Stimulated activated CD4-positive, alpha-beta T cell treated with anti-CD3 and anti-CD28 coated beads, Interleukin-12 subunit alpha, Interleukin-12 subunit beta, amount 100 ng/mL, for 4 hours (primary cell): ENCODE measurements at places on chromosomes 16 and 17.

- no peak for DNase-seq
Observed at GRCh38 chr16:30104492-30104891, 8.5 kb upstream of the YPEL3 start.

DNA sequence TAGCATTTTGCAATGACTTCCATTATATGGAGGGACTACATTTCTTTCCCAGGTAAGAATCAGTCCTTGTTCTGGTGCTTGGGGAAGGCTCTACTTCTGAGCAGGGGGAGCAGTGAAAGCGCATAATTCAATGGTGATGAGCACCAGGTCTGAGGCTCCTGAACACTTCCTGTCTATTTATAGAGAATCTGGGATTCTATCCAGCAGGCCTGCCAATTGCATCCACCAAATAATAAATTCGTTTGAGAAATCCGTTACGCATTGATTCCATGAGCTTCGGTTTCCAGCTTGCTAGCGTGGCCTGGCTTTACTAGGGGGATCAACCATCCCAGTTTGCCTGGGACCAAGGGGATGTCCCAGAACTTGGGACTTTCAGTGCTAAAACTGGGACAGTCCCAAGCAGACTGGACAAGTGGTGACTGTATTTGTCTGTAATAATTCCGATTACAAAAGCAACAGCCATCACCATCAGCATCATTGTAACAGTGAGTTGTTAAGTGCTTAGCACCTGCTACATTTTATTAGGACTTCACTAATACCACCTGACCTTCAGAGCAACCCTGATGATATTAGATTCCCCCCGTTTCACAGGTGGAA lies 349.9 kb downstream of the MAF start:
- no peak for DNase-seq

GRCh38 chr16:27892879-27893278 lies 170.6 kb downstream of the GSG1L start:
- no peak for DNase-seq

DNA sequence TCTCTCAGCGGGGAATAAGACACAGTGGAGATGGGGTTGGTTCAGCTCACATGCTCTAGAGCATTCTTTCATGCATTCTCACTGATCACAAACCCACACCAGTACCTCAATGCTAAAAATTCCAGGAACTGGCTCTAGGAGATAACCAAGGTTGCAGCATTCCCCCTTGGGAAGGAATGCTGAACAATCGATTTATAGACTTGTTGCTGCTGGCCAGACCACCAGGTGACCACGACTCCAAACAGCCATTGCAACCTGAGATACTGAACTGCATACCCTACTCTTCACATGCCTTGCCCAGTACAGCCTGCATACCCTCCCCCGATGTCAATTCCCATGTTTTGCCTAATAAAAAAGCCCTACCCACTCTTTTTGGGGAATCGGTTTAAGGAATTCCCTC lies 75.1 kb upstream of the GPRC5B start:
- DNase-seq = no peak

DNA sequence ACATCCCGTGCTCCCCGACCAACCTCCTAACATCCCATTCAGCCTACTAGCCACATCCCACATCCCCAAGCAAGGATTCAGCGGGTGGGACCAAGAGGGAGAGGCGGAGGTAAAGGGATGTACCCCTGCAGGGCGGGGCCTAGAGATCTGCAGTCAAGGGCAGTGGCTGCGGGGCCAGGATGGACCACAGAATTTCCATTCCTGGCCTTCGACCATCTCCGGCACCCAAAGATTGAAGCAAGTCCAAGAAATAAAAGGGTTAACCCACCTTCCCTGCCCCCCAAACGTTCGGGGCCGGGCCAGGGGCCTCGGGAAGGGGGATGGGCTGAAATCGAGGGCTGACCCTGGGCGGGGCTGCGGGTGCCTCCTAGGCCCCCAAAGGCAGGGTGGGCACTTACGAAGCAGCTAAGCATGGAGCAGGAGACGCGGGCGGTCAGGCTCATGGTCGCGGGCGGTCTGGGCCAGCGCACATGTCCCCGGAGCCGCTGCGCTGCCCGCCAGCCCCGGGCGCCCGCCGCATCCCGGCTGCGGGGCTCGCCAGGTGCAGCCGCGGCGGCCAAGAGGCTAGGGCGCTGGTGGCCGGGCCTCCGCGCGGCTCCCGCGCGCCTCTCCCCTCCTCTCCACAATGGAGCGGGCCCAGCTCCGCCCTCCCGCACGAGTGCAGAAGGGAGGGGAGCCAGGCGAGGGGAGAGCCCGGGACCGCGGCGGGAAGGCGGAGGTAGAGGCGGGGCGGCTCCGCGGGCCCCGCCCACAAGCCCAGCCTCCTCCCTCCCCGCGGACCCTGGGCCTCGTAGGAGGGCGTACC lies at the start of gene MTMR4:
Gene MTMR4 (minus strand): TSS at position 674 of the 805 bp plus-strand sequence. CDS start 231 bp downstream, at position 443.
- peak; percentile 76 for DNase-seq

- peak; percentile 44 for DNase-seq
Observed at GRCh38 chr16:58515871-58516767, 802 bp downstream of the SETD6 start.

DNA sequence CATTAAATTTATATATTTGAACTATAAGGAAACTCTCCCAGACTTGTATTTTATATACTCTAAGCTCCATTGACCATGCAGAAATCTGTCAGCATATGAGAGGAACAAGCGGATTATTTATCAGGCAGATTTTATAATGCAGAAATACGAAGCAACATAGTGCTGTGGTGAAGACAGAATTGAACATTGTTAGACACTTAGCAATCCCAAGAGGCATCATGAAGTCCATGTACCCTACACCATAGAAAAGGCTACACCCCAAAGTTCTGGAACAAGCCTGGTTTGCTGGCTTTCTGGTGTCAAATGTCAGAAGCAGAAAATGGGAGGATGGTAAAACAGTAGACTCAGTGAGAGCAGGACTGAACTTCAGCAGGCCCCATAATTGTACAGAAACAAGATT lies 241.1 kb downstream of the PRKCA start:
- DNase-seq = no peak

DNA sequence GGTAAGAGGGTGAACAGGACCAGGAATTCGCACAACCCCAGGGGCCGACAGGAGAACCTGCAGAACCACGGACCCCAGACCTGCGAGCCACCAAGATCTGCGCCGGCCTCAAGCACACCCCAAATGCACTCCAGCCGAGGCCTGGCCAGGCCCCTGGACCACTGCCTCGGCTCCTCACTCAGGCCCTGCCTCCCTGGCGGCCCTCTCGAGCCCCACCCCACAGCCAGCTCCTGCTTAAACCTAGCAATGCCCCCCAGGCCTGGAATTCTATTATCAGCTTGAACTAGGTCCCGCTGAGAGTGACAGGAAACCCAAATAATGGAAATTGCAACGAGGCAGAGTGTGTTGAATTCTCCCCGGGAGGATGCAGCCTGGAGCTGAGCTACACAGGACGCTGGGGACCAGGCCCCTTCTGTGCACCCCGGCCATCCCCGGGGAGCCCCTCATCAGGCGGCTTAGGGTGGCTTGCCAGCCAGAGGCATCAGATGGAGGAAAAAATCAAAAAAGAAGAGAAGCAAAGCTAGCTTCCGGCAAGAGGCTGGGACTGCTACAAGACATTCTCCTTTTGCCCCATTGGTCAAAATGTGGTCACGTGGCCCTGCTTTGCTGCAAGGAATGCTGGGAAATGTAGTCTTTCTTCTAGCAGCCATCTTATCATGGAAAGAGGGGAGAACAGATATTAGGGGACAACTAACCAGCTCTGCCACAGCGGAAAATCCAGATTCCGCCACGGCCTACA lies 2.4 kb upstream of the ENPP7 start:
- DNase-seq = peak; percentile 69

DNA sequence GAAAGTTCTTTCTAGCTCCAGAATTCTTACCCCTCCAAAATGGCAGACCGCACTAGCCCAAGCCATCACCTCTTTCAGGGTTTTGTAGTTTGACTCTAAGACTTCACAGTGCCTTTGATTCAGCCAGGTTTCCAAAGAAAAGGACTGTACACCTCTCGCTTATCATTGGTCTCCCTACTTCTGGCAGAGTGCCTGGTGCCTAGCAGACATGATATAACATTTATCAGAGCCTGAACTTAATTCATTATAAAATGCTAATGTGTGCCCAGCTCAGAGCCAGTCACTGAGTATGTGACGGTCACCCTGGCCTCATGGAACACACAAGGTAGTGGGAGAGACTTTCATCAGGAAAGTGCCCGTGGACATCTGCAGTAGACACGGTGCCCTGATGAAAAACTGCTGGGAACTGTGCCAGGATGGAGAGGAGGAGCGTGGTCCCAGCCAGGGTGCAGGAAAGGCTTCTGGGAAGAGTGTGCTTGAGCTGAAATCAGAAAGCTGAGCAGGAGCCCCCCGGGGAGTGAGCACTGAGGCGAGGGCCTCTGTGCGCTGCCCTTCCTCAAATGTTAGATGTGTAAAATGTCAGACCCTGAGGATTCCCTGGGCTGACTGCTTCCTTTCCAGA lies 34.3 kb upstream of the LGALS9 start:
- DNase-seq = no peak

GRCh38 chr16:81696961-81697615 lies 82.0 kb upstream of the PLCG2 start:
- DNase-seq = peak; percentile 43

DNA sequence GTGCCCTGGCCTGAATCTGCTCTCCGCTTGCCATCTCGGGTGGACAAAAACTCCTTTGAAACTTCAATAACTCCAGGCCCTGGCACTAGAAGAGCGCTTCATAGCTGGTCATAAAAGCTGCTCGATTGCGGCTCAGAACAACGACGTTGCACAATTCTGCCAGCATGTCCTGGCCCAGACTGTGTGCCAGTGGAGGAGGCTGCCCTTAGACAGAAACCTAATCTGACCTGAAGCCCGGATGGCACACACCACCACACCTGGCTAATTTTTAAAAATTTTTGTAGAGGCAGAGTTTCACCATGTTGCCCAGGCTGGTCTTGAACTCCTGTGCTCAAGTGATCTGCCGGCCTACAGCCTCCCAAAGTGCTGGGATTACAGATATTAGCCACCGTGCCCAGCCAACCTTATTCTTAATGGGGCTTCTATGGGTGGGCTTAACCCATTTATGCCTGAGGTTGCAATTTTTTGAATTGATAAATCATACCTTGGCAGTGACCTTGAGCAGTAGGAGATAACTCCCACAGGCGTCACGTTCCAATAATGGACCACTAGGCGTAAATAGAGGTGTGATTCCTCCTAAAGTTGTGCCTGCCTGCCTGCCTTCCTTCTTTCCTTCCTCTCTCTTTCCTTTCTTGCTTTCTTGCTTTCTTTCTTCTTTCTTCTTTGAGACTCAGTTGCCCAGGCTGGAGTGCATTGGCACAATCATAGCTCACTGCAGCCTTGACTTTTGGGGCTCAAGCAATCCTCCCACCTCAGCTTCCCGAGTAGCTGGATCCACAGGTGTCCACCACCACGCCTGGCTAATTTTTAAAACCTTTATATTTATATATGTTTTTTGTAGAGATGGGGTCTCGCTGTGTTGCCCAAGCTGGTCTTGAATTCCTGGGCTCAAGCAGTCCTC lies 1.1 kb upstream of the PPL start:
- no peak for DNase-seq

GRCh38 chr16:90037276-90037675 lies 18.0 kb upstream of the DBNDD1 start:
- DNase-seq = no peak

DNA sequence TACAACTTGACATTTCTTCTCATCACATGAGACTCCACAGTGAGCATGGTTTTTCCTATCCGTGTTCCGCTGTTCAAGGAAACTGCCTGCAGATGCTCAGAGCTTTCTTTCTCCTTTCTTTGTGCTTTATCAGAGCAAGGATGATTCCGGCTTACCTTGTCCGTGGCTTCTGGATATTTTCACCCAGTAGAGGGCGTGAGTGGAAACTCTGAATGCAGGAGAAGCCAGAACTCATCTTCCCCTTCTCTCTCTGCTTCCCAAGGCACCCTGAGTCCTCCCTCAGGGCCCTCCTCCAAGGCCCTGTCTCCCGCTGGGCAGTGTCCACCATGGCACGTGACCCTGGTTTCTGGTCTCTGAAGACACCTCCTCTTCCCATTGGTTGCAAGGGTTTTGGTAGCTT lies 721.1 kb upstream of the RBFOX1 start:
- DNase-seq = no peak

GRCh38 chr16:87063543-87063942 lies 253.6 kb downstream of the C16orf95 start:
- DNase-seq = no peak

DNA sequence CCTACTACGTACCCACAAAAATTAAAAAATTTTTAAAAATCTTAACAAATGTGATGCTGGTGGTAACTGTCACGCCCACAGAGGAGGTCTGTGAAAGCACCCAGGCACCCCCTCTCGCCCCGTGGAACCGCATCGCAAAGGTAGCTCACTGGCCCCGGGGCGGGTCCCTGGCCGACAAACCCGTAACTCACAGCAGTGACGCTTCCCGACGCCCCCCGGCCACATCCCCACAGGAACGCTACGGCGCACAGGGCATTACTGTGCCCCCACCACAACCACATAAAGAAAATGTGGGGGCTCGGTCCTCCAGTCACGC lies 366 bp downstream of the ANKS3 start:
- peak; percentile 18 for DNase-seq

GRCh38 chr17:34382621-34383124 lies 19.6 kb upstream of the CCL1 start:
- DNase-seq = peak; percentile 6

DNA sequence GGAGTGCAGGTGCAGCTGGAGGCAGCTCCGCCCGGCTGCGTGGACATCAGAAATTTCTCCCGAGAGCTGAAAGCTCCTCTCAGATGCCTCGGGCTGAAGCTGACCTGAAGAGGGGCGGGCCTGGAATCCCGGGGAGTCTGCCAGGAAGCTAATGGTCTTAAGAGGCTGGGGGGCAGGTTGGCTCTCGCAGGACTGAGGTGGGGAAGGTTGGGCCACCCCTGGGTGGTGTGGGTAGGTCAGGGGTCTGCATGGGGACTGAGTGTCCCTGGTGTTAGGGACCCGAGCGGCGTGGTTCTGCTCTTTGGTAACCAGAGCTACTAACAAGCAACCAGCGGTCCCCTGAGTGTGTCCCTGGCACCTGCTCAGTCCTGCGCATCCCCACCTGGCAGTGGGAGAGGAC lies 3.5 kb downstream of the CHMP6 start:
- no peak for DNase-seq

GRCh38 chr17:31494259-31495021 lies 103.0 kb downstream of the RAB11FIP4 start:
- no peak for DNase-seq

GRCh38 chr17:65155622-65156021 lies 18.5 kb downstream of the RGS9 start:
- no peak for DNase-seq

DNA sequence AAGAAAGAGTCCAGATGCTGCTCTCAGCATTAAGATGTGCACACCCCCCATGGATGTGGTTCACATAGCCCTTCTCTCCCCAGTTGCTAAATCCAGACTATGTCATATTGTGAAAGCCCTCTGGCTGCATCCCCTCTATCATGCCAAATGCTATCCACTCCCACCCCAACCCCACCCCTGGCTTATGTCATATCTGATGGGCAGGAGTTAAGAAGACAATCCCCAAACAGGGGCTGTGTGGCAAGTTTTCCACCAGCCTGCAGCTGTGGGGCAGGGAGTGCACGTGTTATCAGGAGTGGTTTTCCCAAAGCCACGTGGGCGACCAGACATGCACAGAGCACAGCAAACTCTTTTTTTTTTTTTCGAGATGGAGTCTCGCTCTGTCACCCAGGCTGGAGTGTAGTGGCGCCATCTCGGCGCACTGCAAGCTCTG lies 10.0 kb downstream of the FAM117A start:
- no peak for DNase-seq

- DNase-seq = no peak
Observed at GRCh38 chr16:86452451-86452850, 57.9 kb upstream of the FOXF1 start.

GRCh38 chr16:87409781-87410180 lies 17.6 kb downstream of the MAP1LC3B start:
- DNase-seq = no peak

- no peak for DNase-seq
Observed at GRCh38 chr17:50771991-50772785, 4.9 kb upstream of the ANKRD40CL start.
